ENCODE measurements at places on chromosomes 6 and 20. TPM values are rescaled to one million over a fixed set of nuclear protein-coding genes. Genes with fewer than 3 reads are reported as not detected.
A peak's percentile ranks its signal among the peaks of the same experiment; 100 is the strongest.

Gene MUCL3
- total RNA-seq = not detected

GRCh38 chr6:154139892-154140291 is 100.9 kb downstream of the OPRM1 start:
- DNase-seq = no peak

DNA sequence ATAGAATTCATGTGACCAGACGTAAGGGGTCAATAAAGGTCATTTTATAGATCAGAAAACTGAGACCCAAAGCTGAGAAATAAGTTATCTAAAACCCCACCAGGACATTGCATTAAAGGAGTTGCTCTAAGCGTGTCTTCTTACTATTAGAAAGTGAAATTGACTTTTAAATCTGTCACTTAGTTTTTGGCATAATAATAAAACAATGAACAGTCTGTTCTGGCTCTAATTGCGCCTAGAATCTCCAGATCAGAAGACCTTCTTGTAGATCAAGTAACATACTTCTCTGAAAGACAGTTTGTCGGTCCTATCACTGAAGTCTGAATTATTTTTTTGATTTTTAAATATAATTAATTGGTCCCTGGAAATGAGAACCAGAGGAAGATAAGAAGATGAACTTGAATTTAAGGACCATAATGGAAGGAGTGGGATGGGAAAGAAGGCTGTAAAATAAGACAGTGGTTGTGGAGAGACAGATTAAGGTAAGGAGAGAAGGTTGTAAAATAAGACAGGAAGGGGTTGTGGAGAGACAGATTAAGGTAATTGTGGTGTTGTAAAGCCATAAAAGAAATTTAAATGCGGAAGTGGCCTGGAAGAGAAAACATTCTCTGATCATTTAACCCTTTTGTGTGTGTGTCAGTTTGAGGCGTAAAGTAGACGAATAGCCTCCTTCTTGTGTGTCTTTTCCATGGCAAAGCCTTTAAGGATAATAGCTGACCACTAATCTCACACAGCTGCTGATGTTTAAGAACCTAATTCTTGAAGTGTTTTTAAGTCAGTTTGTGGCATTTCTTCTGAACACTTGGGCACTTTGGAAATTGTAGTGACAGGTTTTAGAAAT is 20.1 kb downstream of the TOP1 start:
- DNase-seq = peak; percentile 73

GRCh38 chr6:13554929-13555333 is 19.5 kb upstream of the SIRT5 start:
- DNase-seq = no peak

GRCh38 chr6:27251606-27252251 is 4.2 kb downstream of the PRSS16 start:
- peak; percentile 86 for DNase-seq

Data from activated CD4-positive, alpha-beta T cell treated with anti-CD3 and anti-CD28 coated beads, Interleukin-2, amount 10 ng/mL, durations not matched to agents 24 days and 14 days (primary cell).